HFFc6 (cell line): ENCODE measurements at places on chromosomes 1 and 21. TPM values are rescaled to one million over a fixed set of nuclear protein-coding genes. Genes with fewer than 3 reads are reported as not detected.

Gene CTTNBP2NL
- 73.4 to 75.0 TPM (median 74.8 TPM) in 3 replicates for total RNA-seq

Gene USH2A
- 0.02 to 0.07 TPM (median 0.03 TPM) in 3 replicates for total RNA-seq

GRCh38 chr1:231420959-231421545 lies 1.0 kb downstream of the EGLN1 start:
- no peaks in the 10 kb centered on the region; the same call in 1 of the 2 replicates for H3K36me3 ChIP-seq
- peak overlapping the region; percentile 64 for H3K27ac ChIP-seq
- DNase-seq, result peak; percentile 23
- no peaks in the 10 kb centered on the region for H3K27me3 ChIP-seq

Gene TMPRSS2
- total RNA-seq, result not detected in 3 replicates

DNA sequence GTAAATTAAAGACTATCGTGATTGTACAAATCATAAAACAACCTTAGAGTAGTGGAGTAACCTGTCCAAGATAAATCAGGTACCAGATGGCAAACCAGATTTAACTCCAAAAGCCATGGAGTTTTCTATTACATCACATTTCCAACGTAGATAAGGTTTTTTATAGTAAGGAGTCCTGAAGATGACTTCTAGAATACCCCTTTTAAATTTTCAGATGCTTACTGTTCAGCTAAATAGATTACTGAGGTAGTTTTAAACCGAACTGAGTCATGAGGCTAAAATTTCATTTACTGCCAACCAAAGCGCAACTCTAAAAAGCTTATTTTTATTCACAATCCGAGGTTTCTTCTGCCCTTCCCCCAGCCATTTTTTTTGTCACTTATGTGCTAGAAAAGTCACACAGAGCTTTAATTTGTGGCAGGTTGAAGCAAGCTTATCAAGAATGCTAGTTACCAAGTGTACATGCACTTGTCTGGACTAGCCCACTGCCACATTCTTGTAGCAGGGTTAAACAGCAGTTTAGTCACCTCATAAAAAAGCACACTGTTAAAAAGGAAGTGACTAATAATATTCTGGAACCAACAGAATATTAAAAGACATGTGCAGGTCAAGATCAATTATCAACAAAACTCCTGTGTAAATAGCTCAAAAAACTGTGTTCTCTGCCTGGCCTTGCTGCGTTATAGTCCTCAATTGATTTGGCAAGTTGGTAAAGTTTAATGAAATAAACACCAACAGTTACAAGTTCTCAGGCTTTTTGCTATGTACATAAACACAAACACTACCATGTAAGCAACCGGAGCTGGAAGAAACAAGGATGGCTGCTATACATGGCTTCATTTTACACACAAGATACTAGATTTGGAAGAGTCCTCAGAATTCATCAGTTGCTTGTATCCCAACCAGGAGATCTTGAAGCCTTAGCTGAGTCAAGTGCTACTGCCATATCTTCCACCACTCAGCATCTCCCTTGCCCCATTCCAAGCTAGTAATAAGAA lies 180.3 kb upstream of the DMRTA2 start:
- no peaks in the 10 kb centered on the region for H3K27me3 ChIP-seq
- H3K36me3 ChIP-seq, result no peaks in the 10 kb centered on the region
- DNase-seq, result peak; percentile 67
- H3K4me3 ChIP-seq, result peak overlapping the region; percentile 55; the same call in 1 of the 2 replicates

Gene BLZF1
- 31.9 to 34.9 TPM (median 32.0 TPM) in 3 replicates for total RNA-seq

- H3K27me3 ChIP-seq, result no peaks in the 10 kb centered on the region; the same call in none of the 2 replicates
- no peak overlapping the region for H3K4me3 ChIP-seq
- H3K27ac ChIP-seq, result no peak overlapping the region
- no peak for DNase-seq
- H3K4me1 ChIP-seq, result peaks cover 9% of the 10 kb centered on the region; the same call in 1 of the 2 replicates
- peaks cover 25% of the 10 kb centered on the region for H3K36me3 ChIP-seq
Measured at GRCh38 chr21:17783481-17784179, 35.5 kb downstream of the C21orf91 start.

DNA sequence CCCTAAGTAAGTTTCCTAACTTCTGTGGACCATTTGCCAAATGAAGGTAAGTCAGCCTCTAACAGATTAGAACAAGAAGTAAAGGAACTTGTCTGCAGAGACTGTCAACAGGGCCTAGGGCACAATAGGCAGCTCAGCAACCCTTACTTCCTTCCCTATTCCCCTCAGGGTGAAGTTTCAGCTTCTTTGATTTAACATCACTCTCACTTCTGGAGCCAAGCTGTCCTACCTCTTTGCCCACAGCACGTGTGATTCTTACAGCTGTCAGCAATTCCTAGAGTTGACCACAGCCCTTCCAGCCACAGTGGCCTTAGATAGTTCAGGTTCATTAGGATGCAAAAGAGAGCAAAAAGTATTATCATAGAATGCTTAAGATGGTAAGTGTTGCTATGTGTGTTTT lies 7.6 kb upstream of the EIF4G3 start:
- H3K27me3 ChIP-seq, result no peaks in the 10 kb centered on the region; the same call in 1 of the 2 replicates
- no peak overlapping the region for H3K27ac ChIP-seq
- no peak overlapping the region for H3K4me3 ChIP-seq
- no peak for DNase-seq

- H3K4me3 ChIP-seq, result no peak overlapping the region
- no peak overlapping the region for H3K27ac ChIP-seq
- no peak for DNase-seq
- peaks cover 5% of the 10 kb centered on the region; the same call in 1 of the 2 replicates for H3K36me3 ChIP-seq
Measured at GRCh38 chr1:198837278-198838021, 198.6 kb downstream of the PTPRC start.

Gene CD244
- total RNA-seq, result not detected in 2 replicates

DNA sequence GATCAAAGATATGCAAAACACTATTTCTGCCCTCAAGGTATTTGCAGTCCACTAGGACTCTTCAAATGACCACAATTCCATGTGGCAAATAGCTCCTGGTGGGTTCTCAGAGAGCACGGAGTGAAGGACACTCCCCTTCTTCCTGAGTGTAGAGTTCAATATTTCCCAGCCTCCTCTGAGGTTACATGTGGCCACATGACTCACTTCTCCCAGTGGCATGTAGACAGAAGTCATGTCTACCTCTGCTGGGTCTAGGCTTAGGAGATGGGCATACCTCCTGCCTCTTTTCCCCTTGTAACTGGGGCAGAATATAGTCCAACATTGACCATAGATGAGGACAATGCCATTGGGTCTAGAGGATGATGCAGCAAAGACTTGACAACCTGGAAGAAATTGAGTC lies 191.4 kb downstream of the MIS18A start:
- no peak overlapping the region for H3K27ac ChIP-seq
- H3K27me3 ChIP-seq, result no peaks in the 10 kb centered on the region
- no peak overlapping the region for H3K4me3 ChIP-seq
- no peak for DNase-seq

DNA sequence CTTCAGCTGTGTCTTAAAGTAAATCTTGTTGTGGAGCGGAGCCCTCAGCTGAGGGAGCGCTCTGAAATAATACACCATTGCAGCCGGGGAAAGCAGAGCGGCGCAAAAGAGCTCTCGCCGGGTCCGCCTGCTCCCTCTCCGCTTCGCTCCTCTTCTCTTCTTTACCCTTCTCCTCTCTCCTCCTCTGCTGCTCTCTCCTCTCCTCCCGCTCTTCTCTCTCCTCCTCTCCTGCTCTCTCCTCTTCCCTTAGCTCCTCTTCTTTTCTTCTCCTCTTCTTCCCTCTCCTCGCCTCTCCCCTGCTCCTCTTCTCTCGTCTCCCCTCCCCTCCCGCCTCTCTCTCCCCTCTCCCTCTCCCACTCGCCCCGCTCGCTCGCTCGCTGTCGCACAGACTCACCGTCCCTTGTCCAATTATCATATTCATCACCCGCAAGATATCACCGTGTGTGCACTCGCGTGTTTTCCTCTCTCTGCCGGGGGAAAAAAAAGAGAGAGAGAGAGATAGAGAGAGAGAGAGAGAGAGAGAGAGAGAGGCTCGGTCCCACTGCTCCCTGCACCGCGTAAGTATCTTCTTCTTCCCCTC lies at the start of gene PROX1:
Gene PROX1, plus strand, starts transcription at position 47 of the 580 bp plus-strand sequence. CDS start 8,563 bp downstream, outside the sequence.
- H3K4me1 ChIP-seq, result peaks cover 13% of the 10 kb centered on the region
- peak within 1 kb of the TSS; percentile 93 for H3K4me3 ChIP-seq
- DNase-seq, result peak; percentile 83

Gene NEXN
- total RNA-seq, result 49.8 to 52.7 TPM (median 51.9 TPM) in 3 replicates

Gene GABRD
- total RNA-seq, result not detected in 3 replicates

DNA sequence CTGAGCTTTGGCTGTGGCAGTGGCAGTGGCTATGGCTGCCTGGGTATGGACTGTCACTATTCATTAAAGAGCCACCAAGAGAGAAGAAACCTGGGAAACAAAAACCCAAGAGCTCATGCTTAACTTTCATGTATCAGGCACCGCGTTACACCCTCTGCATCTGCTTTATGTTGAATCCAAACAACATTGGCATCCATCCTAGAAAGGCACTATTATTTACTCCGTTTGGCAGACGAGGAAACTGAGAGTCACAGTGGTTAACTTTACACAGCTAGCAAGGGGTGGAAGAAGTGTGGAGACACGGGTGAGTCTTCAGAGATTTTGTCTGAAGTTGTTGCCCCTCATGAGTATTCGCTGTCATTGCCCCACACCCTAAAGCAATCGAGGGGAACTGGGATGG lies 63.8 kb downstream of the PLXNA2 start:
- no peak overlapping the region for H3K4me3 ChIP-seq
- no peaks in the 10 kb centered on the region for H3K36me3 ChIP-seq
- DNase-seq, result no peak
- H3K27ac ChIP-seq, result peak overlapping the region; percentile 4; the same call in 1 of the 2 replicates

DNA sequence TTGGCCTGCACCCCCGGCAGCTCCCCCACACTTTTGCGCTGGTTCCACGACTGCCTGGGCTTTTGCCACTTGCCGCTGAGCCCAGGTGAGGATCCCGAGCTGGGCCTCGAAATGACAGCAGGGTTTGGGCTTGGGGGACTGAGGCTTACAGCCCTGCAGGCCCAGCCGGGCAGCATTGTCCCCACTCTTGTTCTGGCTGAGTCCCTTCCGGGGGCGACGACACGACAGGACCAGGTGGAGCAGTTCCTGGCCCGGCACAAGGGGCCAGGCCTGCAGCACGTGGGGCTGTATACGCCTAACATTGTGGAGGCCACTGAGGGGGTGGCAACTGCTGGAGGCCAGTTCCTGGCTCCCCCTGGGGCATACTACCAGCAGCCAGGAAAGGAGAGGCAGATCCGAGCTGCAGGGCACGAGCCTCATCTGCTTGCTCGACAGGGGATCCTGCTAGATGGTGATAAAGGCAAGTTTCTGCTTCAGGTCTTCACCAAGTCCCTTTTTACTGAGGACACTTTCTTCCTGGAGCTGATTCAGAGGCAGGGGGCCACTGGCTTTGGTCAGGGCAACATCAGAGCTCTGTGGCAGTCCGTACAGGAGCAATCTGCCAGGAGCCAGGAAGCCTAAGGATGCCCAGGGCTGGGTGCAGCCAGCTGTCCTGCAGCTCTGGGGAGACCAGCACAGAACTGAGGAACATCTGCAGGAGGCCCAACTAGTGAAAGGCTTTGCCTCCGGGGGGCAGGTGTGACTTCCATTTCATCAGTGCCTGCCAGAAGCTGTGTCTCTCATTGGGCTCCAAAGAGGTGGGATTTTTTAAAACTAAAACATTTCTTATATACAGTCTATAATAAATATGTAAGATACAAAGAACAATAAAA lies 1.2 kb downstream of the HPDL start:
- no peak overlapping the region for H3K27ac ChIP-seq
- H3K36me3 ChIP-seq, result no peaks in the 10 kb centered on the region
- H3K27me3 ChIP-seq, result 0 out of 2 replicates have a peak, but pooled peaks cover 2% of the 10 kb centered on the region
- peaks cover 13% of the 10 kb centered on the region for H3K4me1 ChIP-seq

DNA sequence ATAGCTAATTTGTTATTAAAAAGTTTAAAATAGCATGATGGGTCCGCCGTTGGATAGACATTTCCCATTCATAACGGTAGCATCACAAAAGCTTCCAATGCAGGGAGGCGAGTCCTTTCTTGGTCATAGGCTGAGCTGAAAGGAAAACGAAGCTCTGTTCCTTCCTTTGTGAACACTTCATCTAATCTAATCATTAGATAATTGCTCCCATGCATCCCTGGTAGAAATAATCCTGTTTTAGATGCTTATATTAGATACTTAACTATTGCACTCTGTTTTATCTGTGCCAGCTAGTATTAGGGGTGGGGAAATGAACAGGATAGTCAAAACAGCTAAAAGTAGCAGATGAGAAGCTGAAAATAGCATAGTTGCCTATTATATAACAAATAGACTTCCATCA lies 215.0 kb downstream of the SLC35F3 start:
- no peak overlapping the region for H3K27ac ChIP-seq
- no peak for DNase-seq
- H3K27me3 ChIP-seq, result peaks cover 6% of the 10 kb centered on the region
- peaks cover 15% of the 10 kb centered on the region for H3K4me1 ChIP-seq
- H3K36me3 ChIP-seq, result no peaks in the 10 kb centered on the region
- no peak overlapping the region for H3K4me3 ChIP-seq

DNA sequence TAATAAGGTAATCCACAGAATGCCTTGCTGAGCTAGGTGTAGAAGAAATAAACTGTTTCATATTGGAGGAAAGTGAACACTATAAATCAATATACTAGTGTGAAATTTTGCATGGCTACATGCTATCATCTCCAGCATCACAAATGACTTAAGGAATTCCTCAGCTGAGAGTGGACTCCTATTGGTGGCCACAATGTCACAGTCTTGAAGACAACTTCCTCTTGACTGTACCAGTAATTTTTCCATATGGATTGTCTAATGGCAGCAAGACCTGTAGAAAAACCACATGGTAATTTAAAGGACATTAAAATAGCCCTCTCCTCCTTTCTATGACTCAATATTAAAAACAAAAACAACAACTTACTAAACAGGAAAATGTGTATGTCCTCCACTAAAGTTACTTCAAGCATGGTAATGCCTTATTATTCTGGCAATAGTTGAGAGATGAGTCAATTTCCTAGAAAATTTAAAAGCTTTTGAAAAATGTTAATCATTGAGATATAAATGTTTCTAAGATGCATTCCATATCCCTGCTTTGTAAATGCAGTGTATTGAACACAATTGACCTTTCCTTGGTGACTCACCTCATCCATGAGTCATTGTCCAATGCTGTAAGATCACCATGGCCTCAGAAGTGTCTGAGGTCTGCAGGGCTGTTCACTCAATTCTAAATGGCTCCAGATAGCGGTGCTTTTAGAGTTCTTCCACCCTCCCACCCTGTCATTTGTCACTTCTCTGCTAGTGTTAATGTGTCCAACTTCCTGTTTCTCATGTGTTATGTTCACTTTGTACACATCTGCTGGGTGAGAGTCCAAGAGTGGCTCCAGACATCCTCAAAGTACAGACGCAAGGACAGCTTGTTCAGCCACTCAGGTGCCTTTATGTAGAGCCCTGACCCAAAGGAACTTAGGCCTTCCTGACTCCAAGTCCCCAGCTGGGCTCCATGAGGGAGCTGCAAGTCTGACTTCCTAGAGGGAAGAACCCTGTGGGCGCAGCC lies 32.8 kb upstream of the DNASE2B start:
- DNase-seq, result peak; percentile 98
- peak overlapping the region; percentile 13 for H3K4me3 ChIP-seq
- H3K36me3 ChIP-seq, result peaks cover 13% of the 10 kb centered on the region
- H3K27me3 ChIP-seq, result peaks cover 3% of the 10 kb centered on the region; the same call in 1 of the 2 replicates
- H3K27ac ChIP-seq, result peak overlapping the region; percentile 84

DNA sequence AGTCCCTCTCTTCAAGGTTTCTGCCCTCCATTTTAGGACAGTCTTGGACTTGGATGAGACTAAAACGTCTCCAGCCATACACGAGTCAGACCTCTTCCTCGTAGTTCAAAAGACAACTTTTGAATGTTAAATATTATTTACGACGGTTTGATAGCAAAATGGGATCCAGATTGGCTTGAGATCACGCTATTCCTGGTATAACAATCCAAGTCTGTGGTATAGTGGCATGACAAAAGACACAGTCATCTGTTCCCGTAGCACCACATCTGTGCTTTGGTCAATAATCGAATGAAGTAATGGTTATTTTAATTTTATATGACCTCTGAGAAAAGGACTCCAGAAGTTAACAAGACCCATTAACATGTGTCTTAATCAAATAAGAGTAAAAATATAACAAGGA lies 7.0 kb downstream of the PCP4 start:
- no peak overlapping the region for H3K4me3 ChIP-seq
- H3K27ac ChIP-seq, result no peak overlapping the region
- H3K27me3 ChIP-seq, result peaks cover 9% of the 10 kb centered on the region
- DNase-seq, result no peak
- no peaks in the 10 kb centered on the region for H3K36me3 ChIP-seq
- H3K4me1 ChIP-seq, result no peaks in the 10 kb centered on the region

Gene GPX7
- total RNA-seq, result 17.3 to 29.2 TPM (median 20.6 TPM) in 3 replicates
